ENCODE measurements at places on chromosomes 1 and 21.

DNA sequence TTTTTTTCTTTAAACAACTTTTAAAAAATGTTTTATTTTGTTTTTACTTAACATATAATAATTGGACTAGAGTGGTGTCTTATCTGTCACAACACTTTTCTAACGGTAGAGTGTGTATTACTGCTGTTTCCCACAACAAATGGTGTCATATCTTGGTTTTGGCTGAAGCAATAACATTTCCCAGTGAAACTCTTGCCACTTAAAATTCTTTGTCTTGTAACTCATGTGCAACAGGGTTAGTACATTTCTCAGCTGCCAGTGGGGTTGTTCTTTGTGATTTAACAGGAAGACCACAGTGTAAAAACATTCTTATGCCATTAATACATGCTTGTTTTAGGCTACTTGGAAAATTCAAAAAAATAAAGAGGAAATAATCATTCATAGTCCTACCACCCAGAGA lies 43.5 kb downstream of the ALPL start:
- peak; percentile 91 for DNase-seq
- peak overlapping the region; percentile 99 for H3K27ac ChIP-seq
- H3K4me3 ChIP-seq, result no peak overlapping the region
- H3K27me3 ChIP-seq, result no peaks in the 10 kb centered on the region
- peaks cover 43% of the 10 kb centered on the region for H3K36me3 ChIP-seq

DNA sequence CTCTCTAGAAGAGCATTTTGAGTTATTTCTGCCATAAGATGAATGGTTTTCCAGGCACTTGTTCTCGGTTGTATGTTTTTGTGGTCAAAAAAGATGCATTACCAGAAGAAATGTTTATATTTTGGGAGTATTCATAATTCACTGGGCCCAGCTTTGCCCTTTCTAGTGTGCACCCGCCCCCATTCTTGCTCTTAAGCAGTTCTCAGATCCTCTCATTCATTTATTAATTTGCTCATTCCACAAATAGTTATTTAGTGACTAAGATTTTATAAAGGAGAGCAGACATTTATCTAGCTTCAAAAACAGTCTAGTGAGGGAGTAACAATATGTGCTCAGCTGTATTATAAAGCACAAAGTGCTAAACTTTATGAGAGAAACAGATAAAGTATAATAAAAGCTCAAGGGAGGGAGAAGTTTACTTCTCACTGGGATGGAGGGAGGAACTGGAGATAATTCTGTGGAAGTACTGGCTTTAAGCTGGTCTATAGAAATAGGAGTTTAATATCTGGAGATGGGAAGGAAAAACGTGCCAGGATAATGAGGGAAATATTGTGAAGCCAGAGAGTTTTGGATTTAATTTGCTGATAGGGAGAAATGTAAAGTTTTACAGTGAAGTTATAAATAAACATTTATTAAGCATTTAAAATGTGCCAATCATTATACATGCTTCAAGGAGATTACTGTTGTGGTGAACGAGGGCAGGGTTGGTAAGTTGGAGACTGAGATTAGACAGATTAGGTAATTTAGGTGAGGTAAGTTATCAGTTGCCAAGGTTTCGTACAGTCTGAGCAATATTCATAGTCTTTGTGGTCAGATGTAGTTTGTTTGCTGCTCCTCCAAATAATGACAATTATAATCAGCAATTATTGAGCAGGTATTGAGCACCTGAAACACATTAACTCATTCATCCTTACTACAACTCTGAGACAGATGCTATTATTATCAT lies 9.1 kb upstream of the MACF1 start:
- H3K27ac ChIP-seq, result peak overlapping the region; percentile 72
- DNase-seq, result peak; percentile 77
- no peaks in the 10 kb centered on the region for H3K27me3 ChIP-seq
- H3K4me1 ChIP-seq, result peaks cover 70% of the 10 kb centered on the region
- H3K36me3 ChIP-seq, result no peaks in the 10 kb centered on the region

DNA sequence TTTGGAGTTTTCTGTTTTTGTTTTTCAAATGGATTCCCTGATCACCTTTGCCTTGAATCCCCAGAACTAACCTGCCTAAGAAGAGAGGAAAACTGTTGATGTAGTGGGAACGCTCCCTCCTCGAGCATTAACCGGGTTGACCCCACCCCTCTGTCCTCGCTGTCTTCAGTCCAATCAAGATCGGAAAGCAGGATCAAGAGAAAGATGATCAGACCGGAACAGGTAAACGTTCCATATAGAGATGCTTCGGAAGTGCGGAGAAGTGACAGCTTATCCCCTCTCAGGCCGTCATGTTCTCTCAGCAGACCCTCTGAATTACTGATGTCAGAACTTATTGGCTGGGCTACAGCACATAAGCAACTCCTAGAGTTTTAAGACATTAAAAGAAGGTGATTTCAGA lies 800 bp upstream of the FAM163A start:
- peaks cover 11% of the 10 kb centered on the region for H3K4me1 ChIP-seq
- no peak for DNase-seq
- no peak overlapping the region for H3K27ac ChIP-seq
- H3K27me3 ChIP-seq, result peaks cover 78% of the 10 kb centered on the region
- H3K4me3 ChIP-seq, result no peak overlapping the region

GRCh38 chr1:9196129-9197040 lies 38.2 kb upstream of the H6PD start:
- no peak overlapping the region for H3K27ac ChIP-seq
- H3K27me3 ChIP-seq, result peaks cover 17% of the 10 kb centered on the region
- peak; percentile 61 for DNase-seq
- no peak overlapping the region for H3K4me3 ChIP-seq
- no peaks in the 10 kb centered on the region for H3K36me3 ChIP-seq

DNA sequence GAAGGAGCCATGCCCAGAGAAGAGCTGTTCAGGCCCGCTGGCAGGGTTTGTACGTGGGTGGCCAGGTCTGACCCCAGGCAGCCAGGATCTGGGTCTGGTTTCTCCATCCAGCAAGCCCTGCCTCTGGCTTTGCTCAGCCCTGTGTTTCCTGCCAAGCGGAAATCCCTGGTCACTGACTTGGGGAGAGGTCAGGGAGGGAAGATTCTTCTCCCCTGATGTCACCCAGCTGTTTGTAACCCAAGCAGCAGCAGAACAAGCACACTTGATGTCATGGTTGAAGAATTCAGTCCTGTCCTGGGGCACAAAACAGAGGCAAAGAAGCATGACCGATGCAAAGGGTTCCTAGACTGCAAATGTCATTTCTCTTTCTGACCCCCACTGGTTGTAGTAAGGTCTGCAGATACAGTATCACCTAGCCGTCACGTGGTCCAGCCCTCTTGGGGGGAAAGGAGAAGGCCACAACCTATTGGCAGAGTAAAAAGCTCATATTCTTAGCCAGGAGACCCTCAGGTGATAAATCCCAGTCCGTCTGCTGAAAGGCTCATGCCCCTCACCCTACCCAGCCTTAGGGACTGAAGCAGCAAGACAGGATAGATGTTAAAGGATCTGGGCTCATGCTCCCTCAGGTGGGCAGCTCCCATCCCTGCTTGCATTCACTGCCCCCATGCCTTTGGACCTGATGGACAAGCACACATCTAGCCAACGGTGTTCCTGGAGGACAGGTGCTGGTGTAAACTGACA lies 120.9 kb downstream of the SYT2 start:
- peaks cover 98% of the 10 kb centered on the region for H3K4me1 ChIP-seq
- peak; percentile 99 for DNase-seq
- H3K27me3 ChIP-seq, result no peaks in the 10 kb centered on the region
- peak overlapping the region; percentile 98 for H3K27ac ChIP-seq
- no peaks in the 10 kb centered on the region for H3K36me3 ChIP-seq
- H3K4me3 ChIP-seq, result no peak overlapping the region
